ENCODE measurements at places on chromosomes 12 and 14. TPM values are rescaled to one million over a fixed set of nuclear protein-coding genes. Genes with fewer than 3 reads are reported as not detected.

- DNase-seq, result no peak
Measured at GRCh38 chr12:87198181-87198580, 831.0 kb downstream of the C12orf50 start.

The FITM1 gene
- polyA plus RNA-seq, result 0.85 TPM

DNA sequence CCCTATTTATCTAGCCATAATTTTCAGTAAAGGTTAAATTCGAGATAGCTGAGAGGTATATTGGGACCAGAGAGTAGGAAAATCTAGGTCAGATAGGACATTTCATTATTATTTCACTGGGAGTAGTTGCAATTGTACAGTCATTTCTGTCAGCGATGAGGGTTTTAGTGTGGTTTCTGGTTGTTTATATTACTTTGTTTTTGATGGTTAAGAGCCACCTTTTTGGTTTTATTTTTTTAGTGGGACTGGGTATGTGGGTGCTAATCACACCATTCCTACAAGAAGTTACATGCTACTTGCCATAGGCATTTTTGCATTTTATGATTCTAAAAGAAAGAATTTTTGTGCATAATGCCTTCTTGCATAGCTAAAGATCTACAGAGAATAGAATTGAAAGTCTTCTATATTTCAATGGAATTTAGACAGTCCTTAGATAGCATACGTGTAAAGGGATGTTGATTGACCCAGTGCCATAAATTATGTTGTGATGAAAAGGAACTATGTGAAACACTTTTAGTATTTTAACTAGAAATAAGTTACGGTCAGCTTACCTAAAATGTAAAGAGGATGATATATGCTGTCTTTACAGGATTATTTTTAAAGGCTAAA, 85.2 kb downstream of the KTN1 start:
- no peak for DNase-seq

The DCN gene
- 1,676 TPM for polyA plus RNA-seq

GRCh38 chr12:18676996-18677588, 60.7 kb downstream of the PLCZ1 start:
- DNase-seq, result no peak

The FLVCR2 gene
- 6.5 TPM for polyA plus RNA-seq

The GPRC5D gene
- 1.1 TPM for polyA plus RNA-seq

GRCh38 chr12:75058228-75058627, 151.4 kb downstream of the KCNC2 start:
- DNase-seq, result no peak

DNA sequence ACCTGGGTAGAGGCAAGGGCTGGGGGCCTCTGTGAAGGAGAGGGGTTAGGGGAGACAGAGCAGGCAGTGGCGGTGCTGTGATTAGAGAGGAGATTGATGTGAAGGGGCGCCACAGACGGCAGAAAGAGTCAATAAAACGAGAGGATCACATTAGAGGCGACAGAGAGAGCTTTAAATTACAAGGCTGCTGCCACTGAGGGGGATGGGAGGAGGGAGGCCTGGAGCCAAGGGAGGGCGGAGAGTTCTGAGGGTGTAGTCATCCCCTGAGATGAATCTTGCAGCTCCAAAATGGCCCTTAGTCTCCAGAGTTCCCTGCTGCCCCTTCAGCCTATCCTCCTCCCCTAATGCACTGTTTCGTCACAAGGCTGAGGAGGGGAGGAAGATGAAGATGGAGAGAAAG, 12.8 kb downstream of the ZFHX2 start:
- DNase-seq, result no peak

GRCh38 chr14:95300697-95301526, 18.8 kb downstream of the CLMN start:
- DNase-seq, result no peak

DNA sequence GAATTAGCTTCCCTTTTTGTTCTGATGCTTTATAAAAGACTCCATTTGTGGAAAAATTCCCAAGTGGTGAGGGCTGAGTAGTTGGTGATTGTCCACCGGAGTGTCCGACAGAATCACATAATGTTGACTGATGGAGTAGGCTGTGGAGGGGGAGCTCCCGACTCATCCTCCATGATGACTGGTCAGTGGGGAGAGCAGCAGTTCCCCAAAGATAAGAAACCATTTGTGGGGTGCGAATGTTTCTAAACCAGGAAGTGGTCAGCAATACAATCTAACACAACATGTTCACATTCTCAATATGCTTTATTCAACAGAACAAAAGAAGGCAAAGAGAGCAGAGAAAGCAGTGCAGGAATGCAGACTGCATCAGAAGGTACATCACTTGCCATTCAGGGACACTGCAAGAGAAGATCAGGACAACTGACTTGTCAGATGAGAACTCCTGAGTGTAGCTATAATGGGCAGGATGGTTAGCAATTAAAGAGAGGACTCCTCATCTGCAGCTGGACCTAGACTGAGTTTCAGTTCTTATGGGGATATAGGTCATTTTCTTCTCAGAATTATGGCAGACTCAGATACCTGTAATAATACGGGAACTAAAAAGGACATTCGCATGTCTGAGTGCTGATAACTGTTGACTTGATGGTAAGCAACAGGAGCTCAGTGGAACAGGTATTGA, 5.4 kb downstream of the KRT6B start:
- no peak for DNase-seq

The MYBPC1 gene
- polyA plus RNA-seq, result 84.2 TPM

- DNase-seq, result no peak
Measured at GRCh38 chr14:54312166-54312801, 84.5 kb upstream of the CDKN3 start.

DNA sequence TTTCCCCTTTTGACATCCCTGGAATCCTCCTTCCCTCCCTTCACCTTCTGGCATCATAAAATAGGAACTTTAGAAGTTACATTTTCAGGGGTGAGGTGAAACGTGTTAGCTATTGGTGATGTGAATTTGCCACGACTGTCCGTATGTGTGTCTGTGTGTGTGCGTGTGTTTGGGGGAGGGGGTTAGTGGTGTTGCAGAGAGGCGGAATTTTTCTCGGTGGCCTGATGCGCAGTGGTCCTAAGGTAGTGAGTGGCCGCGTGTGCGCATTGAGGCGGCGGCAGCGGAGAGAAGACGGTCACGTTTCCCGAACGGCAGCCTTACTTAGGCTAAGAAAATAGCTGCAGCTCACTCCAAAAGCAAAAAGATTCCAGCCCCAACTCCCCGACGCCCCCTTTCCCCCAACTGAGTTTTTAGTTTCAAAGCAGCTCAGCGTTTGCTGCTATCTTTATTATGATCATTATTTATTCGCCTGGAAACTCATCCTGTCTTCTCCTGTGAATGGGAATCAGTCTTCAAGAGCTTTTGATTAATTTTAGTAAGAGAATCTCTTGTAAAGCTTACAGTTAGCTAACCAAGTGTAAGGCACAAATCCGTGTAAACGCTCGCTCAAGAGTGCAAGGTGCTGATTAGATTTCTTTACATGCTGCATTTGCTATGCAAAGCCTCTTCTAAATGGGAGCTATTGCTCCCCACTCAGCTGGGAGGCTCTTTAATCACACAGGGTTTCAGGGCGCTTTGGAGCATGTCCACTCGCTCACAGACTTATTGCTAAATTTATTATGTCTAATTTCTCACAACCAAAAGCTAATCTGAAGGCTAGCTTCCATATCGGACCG, 4.7 kb downstream of the FLRT2 start:
- DNase-seq, result no peak

DNA sequence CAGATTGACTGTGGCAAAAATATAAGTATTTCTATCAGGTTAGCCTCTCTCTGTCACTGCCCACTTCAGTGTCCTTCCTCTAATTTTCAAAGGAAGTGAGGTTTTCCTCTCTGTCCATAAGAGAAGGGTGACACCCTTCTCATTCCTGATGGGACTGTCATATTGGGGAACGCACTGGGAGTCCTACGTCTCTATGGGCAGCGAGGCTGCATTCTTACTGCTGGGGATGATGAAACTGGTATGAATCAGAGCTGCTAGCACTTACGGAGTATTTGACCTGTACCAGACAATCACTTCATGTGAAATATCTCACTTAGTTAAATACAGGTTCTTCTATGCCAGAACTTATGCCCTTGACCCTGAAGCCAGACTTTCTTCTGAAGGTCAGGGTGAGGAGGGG, 436.3 kb downstream of the DPF3 start:
- DNase-seq, result no peak

DNA sequence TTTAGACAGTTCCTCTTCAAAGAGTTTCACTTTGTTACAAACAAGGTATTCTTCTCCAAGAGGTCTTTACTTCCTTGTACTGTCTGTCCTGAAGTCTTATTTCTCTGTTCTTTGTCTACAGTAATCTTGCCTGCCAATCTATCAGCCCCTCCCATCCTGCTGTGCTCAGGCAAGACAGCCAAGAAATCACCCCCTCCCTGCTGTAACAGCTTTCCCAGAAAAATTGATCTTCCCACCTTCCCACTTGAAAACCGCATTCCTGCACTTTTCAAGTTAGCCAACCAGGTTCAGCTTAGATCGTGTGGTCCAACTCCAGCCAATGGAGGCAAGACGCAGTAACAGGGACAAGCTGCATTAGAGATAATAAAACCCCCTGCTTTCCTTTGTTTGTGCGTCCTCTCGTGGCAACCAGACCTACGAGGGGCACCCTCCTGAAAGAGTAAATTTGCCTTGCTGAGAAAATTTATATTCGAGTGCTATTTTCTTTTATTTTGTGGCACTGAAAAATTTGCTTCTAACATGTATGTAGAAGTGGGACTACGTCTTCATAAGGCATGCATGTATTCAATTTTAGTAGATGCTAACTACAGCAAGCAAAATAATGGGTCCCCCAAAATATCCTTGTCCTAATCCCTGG, 46.5 kb upstream of the ESR2 start:
- DNase-seq, result no peak

GRCh38 chr12:107584563-107584962, 101.0 kb upstream of the PWP1 start:
- no peak for DNase-seq

GRCh38 chr14:83217492-83217891, 1683.8 kb upstream of the SEL1L start:
- DNase-seq, result peak; percentile 17

- no peak for DNase-seq
Measured at GRCh38 chr14:38882533-38882932, 220.5 kb downstream of the SEC23A start.

DNA sequence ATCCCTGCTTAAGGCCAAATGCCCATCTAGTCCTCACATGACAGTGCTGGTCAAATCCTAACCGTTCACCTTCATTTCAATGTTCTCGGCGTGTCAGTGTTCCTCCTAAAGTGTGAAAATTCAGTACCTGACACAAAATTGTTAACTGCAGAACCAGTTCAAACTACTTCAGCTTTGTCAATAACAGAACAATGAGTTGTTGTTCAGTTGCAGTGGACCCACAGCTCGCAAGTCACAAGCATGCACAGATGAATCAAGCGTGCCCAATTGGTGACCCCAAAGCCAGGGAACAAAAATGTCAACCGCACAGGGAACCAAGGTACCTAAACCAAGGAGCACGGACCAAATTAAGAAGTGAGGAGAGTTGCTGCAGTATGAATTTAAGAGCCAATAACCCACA, 23.2 kb downstream of the NRDE2 start:
- DNase-seq, result no peak

The DEPDC4 gene
- polyA plus RNA-seq, result 10.6 TPM

DNA sequence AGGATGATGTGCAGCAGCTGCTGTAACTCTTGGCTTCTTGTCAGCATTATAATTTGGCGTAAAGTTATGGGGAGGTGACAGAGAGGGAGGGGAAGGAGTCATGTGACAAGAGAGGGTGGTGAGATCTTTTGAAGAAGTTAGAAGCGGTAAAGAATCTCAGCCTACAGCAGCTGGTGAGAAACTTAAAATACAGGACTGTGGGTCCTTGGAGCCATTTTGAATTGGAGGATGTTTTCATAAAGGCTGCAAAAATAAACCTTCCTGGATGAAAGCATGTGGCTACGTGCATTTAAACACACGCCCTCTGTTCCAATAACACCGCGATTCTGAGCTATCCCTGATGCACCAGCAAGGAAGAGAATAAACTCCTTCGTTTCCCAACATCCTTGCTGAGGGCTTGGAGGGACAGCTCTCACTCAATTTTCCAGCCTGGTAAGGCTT, 133.7 kb downstream of the TMEM30B start:
- peak; percentile 45 for DNase-seq

GRCh38 chr12:85923767-85924331, 49.8 kb downstream of the NTS start:
- DNase-seq, result peak; percentile 12

The PTPRR gene
- polyA plus RNA-seq, result 0.10 TPM

GRCh38 chr12:68374307-68374982, 42.3 kb upstream of the MDM1 start:
- DNase-seq, result no peak

The C12orf60 gene
- polyA plus RNA-seq, result 3.2 TPM

DNA sequence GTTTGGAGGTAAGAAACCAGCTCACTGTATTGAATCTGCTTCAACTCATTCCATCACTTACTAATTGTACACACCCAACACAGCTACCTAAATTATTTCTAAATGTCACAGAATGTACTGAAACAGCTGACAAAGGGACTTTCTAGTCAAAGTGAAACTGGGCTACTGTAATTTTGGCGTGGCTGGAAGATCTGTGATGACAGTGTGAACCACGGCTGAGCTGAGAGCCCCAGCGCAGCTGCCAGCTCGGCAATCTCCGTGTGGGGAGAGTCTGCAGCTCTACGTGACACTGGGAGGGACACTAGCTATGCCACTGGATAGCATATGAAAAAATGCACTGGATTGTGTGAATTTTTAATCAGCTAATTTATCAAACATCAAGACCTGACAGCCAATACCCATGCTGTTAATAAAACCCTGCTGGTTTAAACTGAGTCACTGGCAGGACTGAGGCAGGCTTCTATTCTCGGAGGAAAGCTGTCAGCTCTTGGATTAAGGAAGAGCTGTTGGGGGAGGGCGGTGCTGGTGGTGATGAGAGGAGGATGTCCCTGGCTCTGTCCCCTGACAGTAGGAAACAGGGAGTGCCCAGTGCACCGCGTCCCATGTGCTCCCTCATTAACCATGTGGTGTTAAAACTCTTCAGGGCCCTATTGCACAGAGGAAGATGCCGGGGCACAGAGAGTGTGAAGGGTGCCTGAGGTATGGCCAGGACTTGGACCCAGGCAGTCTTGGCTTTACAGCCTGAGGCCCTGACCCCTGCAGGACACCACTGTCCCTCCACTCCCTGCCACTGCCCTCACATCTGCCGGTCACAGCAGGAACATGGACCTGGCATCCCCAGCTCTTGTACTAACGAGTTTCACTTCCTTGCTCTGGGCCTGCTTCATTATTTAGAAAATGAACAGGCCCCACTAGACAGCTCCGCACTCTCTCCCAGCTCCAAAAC, 13.3 kb downstream of the SLC15A4 start:
- no peak for DNase-seq

GRCh38 chr14:75422169-75422568, 5.7 kb upstream of the JDP2 start:
- DNase-seq, result no peak

DNA sequence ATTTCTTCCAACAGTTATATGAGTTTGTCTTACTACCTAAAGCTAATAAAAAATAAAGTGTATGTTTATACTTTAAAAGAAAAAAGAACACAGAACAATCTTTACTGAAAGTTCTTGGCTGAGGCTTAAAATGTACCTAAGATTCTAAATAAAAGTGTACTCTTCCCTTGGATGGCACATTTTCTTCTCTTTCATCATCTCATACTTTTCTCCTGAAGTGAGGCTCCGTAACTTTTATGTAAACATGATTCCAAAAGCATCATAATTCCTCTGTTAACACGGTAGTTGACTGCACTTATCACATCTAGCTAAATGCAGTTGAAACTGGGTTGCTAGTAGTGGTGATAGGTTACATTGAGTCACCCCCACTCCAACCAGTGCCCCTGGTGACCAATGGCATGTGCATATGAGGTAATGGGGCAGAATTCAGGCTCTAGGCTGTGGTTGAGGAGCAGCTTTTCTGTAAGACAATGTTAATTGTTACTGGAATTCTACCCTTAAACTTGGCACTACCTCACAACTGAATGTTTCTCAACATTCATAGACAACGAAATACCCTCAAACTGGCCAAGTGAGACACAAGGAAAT, 38.4 kb downstream of the WASHC3 start:
- no peak for DNase-seq

The MDM1 gene
- 38.4 TPM for polyA plus RNA-seq

The DTX1 gene
- polyA plus RNA-seq, result 3.8 TPM

Data from right lung (tissue), 10 donors.